ENCODE measurements at places on chromosomes 1 and 21. TPM values are rescaled to one million over a fixed set of nuclear protein-coding genes. Genes with fewer than 3 reads are reported as not detected.

The DENND2D gene
- 14.6 TPM for total RNA-seq

- DNase-seq, result no peak
These were observed 22.3 kb upstream of the CASQ2 start for GRCh38 chr1:115790846-115791245.

- DNase-seq, result no peak
These were observed 44.7 kb upstream of the CASZ1 start for GRCh38 chr1:10841118-10841517.

The GPX7 gene
- total RNA-seq, result 12.2 TPM

DNA sequence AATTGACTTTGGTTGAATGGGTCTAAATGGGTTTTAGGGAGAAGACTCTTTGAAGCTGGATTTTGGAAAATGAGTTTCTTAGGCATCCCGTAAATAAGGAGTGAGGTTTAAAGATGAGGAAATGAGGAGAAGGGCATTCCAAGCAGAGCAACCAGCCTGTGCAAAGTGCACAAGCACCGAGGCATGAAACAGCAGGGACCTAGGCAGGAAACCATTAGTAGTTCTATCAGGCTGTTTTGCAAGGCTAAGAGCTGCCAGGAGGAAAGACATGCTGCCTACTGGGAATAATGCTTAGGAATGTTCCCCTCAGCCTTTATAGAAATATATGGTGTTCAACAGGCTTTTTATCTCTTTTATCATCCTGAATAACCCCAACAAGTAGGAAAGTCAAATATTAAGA lies 153.1 kb upstream of the FGGY start:
- no peak for DNase-seq

- DNase-seq, result no peak
These were observed 91.7 kb upstream of the PGBD5 start for GRCh38 chr1:230517786-230518185.

- no peak for DNase-seq
These were observed 18.5 kb downstream of the MIGA1 start for GRCh38 chr1:77797991-77798390.

- no peak for DNase-seq
These were observed 75.0 kb downstream of the XCL2 start for GRCh38 chr1:168468822-168469221.

GRCh38 chr1:227356620-227357146 lies 38.4 kb upstream of the CDC42BPA start:
- no peak for DNase-seq

The SPATA46 gene
- not detected for total RNA-seq

The HCRTR1 gene
- 0.31 TPM for total RNA-seq

The GBP1 gene
- total RNA-seq, result 38.4 TPM

DNA sequence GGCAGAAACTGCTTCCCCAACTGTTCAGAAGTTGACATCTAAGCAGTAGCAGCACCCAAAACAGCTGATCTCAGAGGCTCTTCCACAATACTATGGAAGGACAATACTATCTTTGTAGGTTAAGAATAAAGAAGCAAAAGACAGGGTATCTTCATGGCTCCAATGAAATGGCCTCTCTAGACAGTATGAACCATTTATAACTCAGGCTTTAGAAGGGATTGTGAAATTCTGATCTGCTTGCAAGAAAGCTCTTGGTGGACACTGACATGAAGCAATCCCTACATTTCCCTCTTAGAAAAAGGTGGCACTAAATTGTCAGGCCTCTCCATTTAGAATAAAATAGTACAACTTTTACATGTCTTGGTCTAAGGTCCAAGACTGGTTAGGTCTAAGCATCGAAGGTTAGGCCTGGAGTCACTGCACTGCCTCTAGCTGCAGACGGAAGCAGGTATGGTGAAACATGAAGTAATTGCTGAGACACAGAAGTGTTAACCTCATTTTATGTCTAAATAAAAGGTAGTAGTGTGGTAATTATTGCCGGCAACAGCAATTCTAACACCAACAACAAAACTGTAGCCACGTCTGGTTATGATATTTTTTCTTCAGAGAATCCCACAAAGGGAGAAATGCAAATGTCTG lies 50.6 kb upstream of the HP1BP3 start:
- no peak for DNase-seq

The DMBX1 gene
- total RNA-seq, result 0.13 TPM

Measured in sciatic nerve (tissue), 2 donors.